Glomerular endothelial cell (primary cell): ENCODE measurements at places on chromosomes 1 and 21.

DNA sequence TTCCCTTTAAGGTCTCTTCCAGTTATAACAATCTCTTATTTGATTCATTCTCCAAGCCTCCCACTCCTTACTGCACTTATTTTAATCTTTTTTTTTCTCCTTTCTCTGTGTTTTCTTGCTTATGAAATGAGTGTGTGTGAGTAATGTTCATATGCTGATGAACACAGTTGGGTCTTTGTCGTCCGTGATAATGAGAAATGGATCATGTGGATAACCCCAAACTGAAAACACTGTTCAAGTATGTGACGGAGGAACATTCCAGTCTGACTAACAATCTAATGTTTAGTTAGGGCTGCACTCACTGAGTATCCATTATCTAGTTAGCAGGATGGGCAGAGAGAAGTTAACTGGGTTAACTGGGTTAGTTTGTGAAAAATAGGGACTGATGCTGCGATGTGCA, 253.1 kb upstream of the DUSP10 start:
- no peak for DNase-seq

DNA sequence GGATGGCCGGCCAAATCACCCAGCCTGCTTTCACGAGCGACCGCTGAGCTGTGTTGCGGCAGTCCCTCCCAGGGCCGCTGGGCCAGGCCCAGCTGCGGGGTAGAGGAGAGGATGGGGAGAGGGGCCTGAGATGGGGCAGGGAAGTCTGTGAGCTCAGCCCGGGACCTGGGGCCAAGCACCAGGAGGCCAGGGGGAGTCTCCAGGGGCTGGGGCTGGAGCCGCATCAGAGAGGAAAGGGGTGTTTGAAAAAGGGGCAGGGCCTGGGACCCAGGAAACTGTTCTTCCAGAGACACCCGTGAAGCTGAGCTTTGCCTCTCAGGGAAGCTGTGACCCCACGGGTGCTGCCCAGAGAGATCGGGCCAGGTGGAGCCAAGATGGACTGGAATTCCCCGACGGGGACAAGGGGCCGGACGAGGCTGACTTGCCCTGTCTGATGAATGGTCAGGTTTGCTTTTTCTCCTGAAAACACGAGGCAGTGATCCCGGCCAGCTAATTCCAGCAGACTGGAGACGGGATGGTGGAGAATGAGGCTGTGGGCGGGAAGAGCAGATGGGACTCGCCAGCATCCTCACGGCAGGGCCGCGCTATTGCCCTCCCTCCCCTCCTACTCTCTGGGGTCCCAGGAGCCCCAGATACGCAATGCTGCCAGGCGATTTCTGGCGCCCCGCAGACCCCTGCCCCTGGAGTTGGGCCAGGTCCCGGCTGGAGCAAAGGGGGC, 40.3 kb upstream of the COL18A1 start:
- DNase-seq: peak; percentile 16

DNA sequence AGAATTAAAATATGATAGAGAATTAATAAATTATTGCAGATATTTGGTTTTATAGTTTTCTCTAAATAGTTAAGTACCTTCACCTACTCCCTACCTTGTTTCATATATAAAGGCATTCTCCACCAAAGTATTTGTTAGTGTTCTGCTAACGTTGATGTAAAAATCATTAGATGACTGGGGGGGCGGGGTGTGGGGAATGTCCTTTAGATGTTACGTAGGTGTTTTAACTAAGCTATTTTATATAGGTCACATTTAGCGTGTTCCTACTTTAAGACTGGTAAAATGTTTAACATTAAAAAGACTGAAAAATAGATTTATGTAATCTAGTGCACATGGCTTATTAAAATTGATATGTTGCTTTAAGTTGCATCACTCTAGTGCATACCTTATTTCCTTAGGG, 48.6 kb downstream of the PTPRC start:
- DNase-seq: no peak

DNA sequence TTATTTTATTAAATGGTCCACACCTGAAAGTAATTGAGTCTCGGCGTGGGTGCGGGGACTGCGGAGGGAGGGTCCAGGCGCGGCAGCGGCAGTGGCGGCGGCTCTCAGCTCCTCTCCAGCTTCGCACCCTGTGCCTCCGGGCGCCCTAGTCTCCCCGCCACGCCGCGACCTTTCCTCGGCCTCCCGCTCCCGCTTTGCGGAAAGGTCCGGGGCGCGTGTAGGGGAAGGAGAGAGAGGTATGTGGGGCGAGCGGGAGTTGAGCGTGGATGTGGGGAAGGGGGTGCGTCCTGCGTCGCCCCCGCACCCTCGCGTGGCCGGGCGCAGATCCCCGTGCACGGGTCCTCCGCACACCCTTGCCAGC, 13.4 kb upstream of the ALX3 start:
- no peak for DNase-seq

DNA sequence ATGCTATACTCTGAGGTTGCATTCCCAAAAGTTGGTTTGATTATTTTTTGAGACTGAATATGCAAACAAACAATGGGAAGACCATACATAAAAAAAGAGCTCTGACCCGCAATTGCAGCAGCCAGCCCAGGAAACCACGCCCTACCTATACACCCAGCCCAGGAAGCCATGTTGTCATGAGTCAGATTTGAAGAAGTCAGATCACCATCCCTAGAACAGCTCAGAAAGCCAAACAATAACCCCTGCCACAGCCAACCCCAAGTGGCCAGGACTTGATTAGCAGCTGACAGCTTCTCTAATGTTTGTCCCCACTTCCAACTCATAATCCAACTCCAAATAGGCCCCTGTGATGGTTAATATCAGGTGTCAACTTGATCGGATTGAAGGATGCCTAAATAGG, 621.9 kb downstream of the NPHP4 start:
- DNase-seq: no peak

GRCh38 chr1:108141621-108142020, 58.5 kb downstream of the SLC25A24 start:
- DNase-seq: no peak
